Sigmoid colon (tissue), 7 donors: ENCODE measurements at places on chromosomes 11 and 22. TPM values are rescaled to one million over a fixed set of nuclear protein-coding genes. Genes with fewer than 3 reads are reported as not detected.

- DNase-seq: no peak
Measured at GRCh38 chr22:19995611-19996339, 20.8 kb downstream of the ARVCF start.

DNA sequence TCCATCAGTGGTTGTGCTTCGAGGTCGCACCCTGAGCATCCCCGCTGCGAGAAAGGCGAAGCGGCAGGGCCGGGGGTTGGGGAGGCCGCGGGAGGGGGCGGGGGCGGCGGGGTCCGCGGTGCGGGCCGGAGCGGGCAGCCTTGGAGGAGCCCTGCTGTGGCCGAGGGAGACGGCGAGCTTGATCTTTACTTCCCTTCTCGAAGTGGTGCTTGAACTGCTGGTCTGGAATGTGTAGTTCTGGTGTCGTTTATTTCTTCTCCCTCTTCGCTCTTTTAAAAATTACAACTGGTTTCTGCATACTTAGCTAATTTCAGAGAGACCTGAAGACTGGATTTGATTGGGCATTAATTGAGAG, 1.1 kb downstream of the APLP2 start:
- DNase-seq: no peak

- no peak for DNase-seq
Measured at GRCh38 chr11:72613977-72614376, 60.2 kb downstream of the PDE2A start.

GRCh38 chr11:75600356-75600755, 38.3 kb downstream of the SERPINH1 start:
- DNase-seq: no peak

OTOG gene
- total RNA-seq: not detected

FAM180B gene
- total RNA-seq: 0.41 TPM

DNA sequence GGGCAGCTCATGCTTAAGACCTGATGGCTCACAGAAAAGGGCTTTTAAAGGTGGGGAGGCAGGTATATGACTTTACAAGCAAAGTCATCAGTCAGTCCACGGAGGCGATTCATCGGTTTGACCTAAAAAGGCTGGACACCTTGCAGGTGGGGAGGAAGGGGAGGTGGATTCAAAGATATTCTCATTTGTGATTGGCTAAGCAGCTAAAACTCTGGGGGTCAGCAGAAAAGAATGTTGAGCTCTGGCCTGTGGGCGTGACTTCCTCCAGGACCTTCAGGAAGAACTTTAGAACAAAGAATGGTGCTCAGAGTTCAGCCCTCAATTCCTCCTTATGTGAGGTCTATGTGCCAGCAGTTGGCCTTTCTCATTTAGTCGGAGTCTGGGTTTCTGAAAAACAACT, 78.3 kb upstream of the LMO1 start:
- no peak for DNase-seq

- DNase-seq: no peak
Measured at GRCh38 chr11:85118151-85118550, 509.0 kb downstream of the DLG2 start.

RASGRP2 gene
- 28.5 TPM for total RNA-seq

DNA sequence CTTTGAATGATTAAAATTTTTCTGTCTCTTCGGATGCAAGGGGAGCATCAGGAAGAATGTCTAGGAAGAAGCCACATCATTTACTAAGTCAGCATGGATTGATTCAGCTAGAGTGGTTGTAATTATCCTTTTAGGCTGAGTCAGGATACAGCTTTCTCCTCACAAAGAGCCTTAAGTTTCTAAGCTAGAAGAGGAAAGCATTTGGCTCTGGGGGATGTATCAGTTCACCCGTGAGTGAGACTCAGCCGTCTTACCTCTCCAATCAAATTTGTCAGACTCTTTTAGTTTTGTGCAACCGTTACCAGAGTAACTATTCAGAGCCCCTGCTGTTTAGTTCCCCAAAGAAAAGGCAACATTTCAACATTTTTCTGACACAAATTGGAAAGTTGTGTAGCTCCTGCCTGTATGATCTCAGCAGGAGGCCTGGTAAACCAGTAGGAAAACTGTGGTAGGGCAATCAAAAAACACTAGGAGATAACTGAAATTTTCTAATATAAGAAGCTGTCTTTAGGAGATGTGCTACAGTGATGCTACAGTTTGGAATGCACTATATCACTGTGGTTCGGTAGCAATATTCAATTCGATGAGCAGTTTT, 432.4 kb upstream of the LUZP2 start:
- DNase-seq: no peak

DNA sequence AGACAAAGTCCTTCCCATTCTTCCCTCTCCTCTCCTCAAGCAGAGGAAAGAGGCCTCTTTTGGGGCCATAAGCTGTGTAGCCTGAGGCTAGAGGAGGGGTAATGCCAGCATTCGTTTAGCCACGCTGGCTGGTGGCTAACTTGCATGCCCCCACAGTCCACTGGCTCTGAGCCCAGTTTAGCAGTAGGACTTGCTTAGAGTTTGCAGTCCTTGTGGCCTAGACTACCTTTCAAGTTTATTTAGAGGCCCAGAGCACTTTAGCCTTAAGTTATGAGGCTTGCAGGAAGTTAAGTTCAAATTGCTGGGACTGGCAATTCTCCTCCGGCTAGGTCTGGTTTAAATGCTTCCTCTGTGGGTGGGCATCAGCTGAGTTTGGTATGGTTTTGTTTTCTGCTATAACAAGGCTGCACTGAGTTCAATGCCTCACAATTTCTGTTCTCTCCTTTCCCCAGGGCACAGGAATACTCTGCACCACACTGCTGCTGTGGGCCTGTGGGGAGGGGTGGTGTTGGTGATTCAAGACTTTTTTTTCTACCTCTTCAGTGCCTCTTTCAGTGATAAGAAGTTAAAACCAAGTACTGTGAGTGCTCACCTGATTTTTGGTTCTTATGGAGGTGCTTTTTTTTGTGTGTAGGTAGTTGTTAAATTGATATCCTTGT, 281.0 kb upstream of the C11orf87 start:
- no peak for DNase-seq

DNA sequence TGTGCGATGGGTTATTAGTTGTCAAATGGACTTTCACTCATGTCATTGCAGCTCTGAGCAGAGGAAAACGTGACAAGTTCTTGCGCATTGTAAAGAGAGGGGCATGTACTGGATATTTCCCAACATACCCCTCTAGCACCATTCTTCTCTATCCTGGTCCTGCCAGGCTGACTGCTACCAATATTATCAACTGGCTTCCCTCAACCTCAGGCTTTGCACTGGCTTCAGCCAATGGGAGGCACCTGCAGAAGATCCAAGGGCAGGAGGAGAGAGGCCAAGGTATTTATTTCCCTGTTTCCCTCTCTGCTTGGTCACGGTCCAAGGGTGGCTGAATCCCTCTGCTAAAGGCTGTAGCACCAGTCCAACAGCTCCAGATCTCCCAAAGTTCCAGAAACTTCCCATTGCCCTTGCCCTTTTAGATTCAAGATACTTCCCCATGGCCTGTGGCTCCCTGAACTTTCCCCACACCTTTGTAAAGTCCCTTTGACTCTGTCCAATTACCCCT, 175.6 kb upstream of the NECTIN1 start:
- DNase-seq: no peak

MMP7 gene
- total RNA-seq: not detected

OR52H1 gene
- not detected for total RNA-seq

GRCh38 chr11:62788991-62789390, 1.8 kb downstream of the TMEM179B start:
- no peak for DNase-seq

DNA sequence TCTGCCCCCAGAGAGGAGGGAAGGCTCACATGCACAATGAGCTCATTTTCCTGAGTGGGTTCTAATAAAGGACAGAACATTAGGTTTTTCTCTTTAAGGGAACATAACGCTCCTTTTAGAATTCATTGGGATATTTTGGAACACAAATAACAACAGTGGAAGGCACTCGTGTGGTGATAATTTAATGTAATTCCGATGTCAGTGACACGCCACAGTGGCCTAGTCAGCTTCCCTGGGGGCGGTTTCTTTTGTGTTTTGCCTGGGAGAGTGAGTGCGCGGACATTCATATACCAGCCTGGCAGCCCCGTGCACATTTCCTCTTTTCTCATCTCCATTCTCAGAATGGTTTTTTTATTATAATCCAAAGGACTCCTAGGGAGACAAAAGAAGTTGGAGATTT, 41.1 kb downstream of the SEZ6L start:
- DNase-seq: peak; percentile 19

PARVB gene
- total RNA-seq: 21.6 TPM

DNA sequence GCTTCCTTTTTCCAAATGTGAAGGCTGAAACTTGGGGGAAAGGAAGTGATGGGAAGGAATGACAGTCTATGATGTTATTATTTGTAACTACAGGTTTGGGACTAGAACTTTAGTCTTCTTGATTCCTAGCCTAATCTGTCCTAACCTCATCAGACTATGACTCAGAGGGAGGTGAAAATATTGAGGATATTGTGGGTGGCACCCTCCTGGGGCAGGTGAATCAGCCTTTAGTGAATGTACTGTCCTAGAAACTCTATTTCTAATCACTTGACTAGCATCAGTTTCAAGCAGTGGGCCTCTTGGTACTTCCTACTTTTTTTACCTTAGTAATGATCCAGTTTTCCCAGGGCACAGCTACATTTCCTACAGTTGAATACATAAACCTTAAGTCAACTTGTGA, 829.0 kb upstream of the API5 start:
- no peak for DNase-seq

GRCh38 chr11:48104568-48104924, 112.1 kb upstream of the OR4B1 start:
- DNase-seq: no peak

CASP4 gene
- total RNA-seq: 64.6 TPM

DNA sequence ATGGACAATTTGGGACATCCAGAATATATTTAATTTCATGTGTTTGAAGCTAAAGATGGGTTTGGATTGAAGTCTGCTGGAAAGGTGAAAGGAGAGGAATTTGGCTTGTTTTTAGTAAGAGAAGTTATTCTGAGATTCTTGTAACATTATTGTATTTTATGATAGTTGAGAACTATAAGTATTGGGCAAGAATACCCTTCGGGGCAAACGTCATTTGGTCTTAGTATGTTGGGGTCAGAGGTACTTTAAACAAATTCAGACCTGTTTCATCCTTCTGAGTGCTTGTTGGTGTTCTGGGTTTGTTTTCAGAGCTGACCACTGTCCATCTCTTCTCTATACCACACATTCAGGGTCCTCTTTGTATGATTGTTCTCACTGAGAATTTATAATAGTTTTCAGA, 19.5 kb downstream of the PANX1 start:
- no peak for DNase-seq

- DNase-seq: no peak
Measured at GRCh38 chr22:24070553-24070952, 59.4 kb downstream of the CABIN1 start.

DNA sequence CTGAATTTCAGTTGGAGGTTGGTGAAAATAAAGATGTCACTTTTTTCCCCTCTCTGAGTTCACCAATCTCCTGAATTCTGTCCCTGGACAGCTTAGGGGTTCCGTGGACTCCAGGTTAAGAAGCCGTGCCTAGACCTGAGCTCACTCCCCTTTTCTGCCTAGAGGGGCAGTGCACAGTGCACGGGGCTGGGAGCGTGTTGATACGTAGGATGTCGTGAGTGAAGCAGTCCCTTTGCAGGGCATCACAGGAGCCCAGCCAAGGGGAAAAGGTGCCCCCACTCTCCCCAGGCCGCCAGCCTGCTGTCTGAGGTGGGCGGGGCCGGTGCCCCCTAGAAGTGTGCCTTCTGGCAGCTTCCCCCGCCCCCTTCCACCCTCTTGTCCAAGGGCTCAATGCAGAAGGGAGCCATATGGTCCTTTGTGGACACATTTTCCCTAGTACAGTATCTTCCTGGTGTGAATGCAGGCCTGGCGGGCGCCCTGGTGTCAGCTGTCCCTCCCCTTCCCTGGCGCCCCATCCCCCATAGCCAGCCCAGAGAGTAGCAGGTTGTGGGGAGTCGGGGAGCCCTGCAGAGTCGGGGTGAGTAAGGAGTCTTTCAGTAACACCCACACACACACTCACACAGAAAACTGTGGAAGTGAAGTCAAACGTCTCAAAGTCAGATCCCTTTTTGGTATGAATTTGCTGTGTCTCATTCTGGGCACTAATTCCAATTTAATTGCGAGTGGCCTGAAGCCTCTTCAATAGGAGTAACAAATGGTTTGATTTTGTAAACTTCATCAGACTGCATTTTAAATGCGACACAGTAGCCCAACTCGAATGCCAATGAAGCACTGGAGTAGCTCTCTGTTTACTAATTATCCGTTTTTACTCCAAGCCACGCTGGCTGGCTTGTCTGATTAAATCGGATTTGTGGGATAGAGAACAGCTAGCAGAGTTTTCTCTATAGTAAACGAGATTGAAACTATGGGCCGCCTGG, 67.5 kb upstream of the NNMT start:
- DNase-seq: peak; percentile 66

- no peak for DNase-seq
Measured at GRCh38 chr22:36946421-36947158, 33.2 kb downstream of the CSF2RB start.

DNA sequence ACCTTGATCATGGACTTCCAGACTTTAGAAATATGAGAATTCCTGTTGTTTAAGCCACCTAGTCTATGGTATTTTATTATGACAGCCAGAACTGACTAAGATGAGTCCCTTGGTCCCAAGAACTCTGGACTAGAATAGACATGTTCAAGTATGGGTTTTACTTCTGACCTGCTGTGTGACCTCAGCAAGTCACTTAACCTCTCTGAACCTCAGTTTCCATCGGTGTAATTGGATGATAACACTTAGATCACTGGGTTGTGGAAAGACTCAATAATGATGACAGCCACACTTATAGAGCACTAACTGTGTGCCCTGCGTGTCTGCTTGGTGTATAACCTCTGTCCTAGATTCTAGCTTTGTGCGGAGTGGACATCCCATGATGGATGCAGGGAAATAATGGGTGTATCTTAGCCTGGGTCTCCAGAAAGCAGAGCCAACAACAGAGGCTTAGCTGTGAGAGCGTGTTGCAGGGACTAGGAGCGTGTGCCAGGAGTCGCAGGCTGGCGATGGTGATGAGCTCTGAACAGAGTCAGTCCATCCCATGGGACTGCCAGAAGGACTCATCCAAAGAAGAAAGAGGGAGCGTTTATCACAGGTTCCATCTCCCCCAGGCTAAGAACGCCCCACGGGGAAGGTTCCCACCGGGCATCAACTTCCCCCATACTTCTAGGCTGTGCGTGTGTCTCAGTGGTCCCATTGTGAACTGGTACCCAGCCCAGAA, 93.2 kb upstream of the TP53I11 start:
- DNase-seq: no peak

- no peak for DNase-seq
Measured at GRCh38 chr11:100780470-100780869, 93.4 kb downstream of the ARHGAP42 start.

DNA sequence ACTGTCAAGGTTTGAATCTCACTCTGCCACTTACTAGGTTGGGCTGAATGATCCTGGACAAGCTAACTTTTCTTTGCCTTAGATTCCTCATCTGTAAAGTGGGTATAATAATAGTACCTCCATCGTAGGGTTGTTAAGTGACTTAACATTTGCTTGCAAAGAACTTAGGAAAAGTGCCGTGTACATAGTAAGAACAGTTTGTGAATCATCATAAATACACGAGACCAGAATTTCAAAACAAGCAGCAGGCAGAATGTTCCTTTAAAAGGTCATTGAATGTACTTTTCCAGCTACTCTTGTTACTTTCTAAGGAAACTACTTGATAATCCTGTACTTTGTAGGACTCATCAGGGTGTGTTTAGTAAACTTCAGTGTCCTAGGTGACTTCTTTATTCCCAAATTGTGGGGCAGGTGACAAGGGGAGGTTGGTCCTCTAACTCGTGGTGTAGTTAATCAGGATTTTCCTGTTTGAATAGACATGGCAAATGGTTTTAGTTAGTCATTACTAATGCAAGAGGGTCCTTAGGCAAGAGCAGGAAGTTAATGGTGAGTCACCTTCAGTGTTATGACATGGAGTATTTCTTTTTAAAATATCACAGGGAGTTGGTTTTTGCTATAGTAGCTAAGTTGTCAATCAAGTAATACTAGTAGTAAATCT, 67.9 kb downstream of the YAP1 start:
- no peak for DNase-seq
